Cerebellar cortex (tissue), 1 donor: ENCODE measurements at places on chromosomes 5 and 9.
A peak's percentile ranks its signal among the peaks of the same experiment; 100 is the strongest.

- DNase-seq = peak; percentile 63
Measured at GRCh38 chr5:88390096-88390441, 121.4 kb upstream of the TMEM161B start.

DNA sequence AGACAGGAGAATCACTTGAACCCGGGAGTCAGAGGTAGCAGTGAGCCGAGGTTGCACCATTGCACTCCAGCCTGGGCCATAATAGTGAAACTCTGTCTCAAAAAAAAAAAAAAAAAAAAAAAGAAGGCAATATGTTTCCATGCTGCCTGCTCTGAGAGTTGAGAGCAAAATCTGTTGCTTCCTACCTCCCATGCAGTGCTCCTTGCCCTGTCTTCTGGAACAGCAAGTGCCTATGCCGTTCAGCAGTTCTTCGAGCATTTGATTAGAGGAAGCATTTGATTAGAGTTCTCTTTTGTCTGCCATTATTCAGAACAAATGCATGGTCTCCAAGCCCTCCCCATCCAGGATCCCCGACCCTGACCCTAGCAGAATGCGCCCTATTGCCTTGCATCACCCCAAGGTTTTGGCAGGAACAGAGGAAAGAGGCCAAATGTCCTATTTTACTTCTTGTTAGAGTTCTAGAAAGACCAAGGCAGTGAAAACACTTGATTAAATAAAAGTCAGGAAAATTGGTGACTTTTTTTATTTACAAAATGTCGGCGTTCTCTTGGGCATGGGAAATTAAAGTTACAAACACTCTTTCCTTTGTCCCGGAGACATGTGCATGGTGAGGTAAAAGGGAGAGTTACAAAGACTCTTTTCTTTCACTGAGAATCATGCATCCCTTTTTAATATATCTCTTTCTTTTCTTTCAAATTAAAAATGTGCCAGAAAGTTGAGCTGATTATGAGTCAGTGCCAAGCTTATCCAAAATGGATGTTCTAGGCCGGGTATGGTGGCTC lies 27.8 kb upstream of the FSD1L start:
- no peak for DNase-seq

- no peak for DNase-seq
Measured at GRCh38 chr5:140293849-140294100, 9.1 kb downstream of the PFDN1 start.

- no peak for DNase-seq
Measured at GRCh38 chr5:179767496-179768100, 26.2 kb upstream of the LTC4S start.

GRCh38 chr5:71836084-71836483 lies 117.0 kb downstream of the CARTPT start:
- peak; percentile 20 for DNase-seq

DNA sequence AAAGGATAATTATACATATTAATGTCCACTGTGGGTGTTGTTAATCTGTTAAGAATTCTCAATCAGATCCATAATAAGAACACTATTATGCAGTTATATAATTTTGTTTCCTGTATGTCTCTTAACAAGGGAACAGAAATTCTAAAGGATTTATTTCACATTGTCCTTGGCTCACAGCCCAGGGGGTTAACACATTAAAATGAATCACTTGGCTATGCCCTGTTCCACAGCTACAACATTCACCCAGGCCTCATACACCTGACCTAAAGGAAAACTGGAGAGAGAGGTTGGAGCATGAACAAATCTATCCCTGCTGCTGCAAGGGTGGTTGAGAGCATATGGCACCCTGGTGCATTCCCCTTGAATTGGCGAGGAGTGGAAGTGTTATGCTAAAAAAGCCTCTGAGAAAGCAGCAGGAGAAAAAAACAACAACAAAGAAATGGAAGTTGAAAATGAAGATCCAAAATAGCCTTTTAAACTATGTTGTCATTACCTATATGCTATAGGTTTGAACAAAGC lies 116.0 kb downstream of the KCNN2 start:
- no peak for DNase-seq

DNA sequence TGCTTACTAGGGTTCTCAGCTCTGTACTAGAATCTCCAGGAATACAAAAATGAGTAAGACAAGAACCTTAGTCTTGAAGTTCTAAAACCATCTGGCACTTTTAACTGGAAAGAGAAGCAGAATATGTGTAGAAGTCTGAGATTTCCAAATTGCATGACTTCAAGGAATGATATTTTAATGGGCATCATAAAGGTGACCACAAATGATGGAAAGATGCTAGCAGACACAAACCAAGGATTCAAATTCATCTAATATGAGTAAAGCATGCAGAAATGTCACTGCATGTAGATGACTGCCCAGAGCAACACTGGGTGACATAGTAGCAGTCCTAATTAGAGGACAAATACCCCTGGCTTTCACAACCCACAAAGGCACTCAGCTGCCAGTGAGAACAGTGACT lies 117.2 kb downstream of the RPS23 start:
- no peak for DNase-seq

DNA sequence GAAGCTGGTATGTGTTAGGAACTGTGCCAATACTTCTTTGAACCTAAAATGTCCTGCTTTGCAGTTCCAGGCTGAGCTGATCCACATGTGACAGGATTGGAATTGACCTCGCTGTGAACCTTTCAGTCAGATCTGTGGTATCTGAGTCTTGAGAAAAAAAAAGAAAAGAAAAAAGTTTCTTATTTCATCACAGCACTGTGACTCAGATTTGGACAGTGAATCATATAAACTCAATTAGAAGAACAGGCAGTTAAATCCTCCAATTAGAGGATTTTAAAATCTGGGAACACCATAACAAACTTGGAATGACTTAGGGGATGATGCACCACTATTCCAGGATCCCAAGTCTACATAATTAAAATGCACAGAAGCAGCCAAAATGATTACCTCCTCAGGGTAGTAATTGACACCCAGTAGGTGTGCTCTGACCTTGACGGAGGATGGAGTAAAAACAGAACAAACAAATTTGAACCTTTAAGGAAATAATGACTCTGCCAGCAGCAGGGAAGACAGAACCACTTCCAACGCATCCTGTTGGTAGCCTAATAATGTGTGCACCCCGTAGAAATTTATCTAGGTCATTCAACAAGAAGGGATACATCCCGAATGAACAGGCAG lies 57.8 kb upstream of the RAI14 start:
- DNase-seq = peak; percentile 64

DNA sequence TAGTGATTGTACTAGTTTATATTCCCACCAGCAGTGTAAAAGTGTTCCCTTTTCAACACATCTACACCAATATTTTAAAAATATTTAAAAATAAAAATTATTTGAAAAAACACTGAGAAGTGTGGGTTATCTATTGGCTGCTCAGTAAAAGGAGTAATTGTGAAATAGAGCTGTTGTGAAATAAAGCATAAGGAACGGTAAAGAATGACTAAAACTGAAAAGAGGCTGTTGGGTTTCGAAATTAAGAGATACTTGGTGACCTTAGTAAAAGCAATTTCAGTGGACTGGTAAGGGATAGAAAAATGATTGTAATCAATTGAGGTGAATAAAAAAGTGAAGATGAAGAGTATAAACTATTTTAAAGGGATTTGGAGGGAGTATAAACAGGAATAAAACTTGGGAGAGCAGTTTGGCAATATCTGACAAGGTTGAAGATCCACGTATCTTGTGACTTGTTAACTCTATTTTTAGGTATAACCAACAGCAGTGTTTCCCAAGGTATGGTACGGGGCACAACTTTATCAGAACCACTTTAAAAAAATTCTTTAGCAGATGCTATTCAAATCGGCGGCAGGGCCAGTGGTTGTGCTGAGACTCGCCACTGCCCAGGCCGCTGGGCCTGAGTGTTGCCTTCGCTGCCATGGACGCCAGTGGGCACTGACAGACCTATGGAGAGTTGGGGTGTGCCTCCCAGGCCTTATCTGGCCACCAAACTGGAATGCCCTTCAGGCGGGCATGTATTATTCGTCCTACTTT lies 63.3 kb downstream of the TMEM38B start:
- DNase-seq = no peak

DNA sequence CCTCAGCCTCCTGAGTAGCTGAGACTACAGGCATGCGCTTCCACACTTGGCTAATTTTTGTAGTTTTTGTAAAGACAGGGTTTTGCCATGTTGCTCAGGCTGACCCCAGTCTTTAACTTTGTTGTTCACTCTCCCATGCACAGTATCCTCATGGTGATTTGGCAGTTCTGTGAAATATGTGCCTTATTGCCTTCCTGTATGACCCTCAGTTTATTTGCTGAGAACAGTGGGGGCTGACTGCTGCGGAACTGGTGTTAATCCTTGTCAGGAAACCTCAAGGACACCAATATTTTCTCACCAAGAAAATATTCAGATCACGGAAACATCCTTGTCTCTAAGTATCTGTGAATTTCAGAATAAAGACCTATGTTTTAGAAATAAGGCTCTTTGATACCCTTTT lies 287.8 kb downstream of the ARRDC3 start:
- DNase-seq = no peak

- DNase-seq = no peak
Measured at GRCh38 chr5:158722940-158723339, 376.8 kb downstream of the EBF1 start.

- DNase-seq = no peak
Measured at GRCh38 chr9:93188426-93189368, 4.8 kb downstream of the WNK2 start.

DNA sequence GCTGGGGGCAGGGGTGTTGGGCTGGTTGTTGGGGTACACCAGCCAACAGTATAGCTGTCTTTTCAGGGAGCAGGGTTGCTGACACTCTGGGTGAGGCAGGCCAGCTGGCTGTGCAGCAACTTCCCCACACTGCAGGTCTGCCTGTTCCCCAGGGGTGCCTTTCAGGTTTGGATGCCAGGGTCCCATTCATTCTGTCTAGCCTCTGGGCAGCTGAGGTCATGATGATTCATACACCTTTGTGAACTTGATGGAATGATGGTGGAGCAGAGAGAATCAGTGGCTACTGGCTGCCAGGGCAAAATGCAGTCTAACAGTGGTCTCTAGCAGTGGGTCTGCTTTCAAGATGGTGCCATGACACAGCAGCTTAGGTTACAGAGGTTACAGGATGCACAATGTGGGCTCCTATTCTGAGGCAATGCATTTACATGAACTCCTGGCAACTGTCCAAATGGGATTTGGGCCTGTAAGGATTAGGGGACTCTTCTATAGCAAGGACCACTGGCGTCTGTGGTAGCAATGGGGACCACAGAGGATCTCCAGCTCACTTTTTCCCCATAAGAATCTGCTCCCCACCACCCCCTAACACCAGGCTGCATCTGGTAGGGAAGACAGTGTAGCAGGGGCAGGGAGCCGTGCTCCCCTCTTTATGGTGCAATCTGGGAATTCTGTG lies 103.7 kb downstream of the FEM1C start:
- DNase-seq = no peak

GRCh38 chr9:33044677-33045282 lies 19.7 kb downstream of the DNAJA1 start:
- peak; percentile 72 for DNase-seq

GRCh38 chr5:142720641-142721271 lies 34.9 kb upstream of the FGF1 start:
- DNase-seq = peak; percentile 72

- DNase-seq = no peak
Measured at GRCh38 chr9:89969881-89970639, 365.2 kb downstream of the GADD45G start.

- DNase-seq = no peak
Measured at GRCh38 chr9:123948286-123948685, 18.4 kb upstream of the DENND1A start.

GRCh38 chr9:128141604-128142003 lies 7.6 kb upstream of the LCN2 start:
- DNase-seq = no peak

GRCh38 chr5:38725371-38725865 lies 120.4 kb upstream of the OSMR start:
- DNase-seq = peak; percentile 36

DNA sequence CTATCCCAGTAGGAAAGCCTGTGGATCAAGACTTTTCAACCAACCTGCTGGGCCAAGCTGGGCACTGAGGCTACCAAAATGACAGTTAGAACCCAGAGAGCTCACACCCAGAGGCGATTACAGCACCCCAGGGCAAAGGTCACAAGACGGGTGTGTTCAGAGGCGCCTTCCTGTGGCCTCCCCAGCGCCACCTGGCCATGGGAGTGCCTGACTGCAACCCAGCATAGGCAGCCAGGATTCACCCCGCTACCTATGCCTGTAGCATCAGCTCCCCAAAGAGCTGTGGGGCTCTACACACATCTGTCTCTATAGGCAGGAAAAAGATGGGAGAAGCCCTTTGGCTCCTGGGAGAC lies 33.5 kb downstream of the PDGFRB start:
- no peak for DNase-seq

DNA sequence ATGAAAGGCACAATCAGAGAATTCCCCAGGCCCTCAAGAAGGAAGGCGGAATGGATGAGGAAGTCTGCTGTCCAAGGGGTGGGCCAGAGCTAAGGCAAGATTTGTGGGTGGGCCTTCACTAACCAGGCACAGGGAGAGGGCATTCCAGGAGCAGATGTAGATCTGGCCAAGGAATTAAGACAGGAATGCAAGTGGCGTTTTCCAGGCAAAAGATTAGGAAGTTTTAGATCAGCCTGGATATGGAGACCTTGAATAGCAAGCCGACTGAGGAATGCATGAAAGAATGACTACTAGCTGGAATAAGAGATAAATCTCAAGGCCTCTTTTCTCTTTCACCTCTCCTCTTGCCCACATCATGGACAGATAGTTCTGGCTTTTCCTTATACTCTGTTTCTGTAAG lies 68.5 kb downstream of the GHR start:
- DNase-seq = no peak

DNA sequence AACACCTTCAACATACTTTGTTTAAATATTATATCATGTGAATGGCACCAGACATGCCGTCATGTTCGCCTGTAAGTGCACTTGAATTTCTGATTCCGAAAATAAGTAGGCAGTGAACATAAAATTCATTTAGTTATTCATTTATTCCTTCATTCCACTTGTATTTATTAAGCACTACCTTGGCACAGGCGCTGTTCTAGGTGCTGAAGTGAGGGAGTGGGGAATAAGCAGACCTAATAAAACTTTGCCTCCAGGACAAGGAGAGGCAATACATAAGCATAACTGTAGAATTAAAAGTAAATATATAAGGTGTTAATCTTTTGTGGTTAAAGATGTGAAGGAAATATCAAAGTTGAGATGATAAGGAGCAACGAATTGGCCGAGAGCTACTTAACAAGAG lies 297.4 kb downstream of the TENT4A start:
- DNase-seq = no peak

DNA sequence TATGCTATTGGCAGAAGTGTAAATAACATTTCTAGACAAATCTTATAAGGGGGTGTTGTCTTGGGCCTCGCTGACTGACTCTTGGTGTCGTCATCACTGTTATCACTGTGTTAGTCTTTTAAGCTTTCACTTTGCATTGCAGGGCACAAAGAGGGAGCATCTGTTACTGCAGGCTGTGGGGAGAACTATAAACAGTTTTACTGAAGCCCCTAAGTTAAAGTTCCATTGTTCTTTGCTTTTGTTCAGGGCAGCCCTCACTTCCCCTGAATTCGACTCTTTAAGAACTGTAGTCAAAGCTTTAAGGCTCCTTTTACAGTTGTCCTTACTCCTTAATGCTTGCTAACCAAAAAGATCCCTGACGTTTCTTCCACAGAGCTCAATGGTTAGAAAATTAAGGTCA lies 605.0 kb downstream of the RAB3C start:
- no peak for DNase-seq
